ENCODE measurements at places on chromosomes 2 and 18.

DNA sequence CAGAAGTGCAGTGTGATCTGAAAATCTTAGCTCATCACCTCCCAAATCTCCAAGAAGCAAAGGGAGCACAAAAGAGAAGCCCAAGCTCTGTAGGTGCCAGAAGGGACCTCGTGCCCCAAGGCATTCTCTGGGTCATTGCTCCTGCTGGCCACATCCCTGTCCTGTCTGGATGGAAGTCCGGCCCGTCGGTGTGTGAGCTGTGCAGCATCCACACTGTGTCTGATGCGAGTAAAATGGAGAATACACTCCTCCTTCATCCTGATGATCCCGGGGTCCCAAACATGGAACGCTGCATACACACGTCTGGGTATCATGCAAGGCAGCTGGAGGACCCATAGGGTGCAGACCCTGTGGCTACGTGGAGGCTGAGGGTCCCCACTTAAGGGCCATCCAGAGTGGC is 851.4 kb downstream of the GALR1 start:
- DNase-seq, result no peak

DNA sequence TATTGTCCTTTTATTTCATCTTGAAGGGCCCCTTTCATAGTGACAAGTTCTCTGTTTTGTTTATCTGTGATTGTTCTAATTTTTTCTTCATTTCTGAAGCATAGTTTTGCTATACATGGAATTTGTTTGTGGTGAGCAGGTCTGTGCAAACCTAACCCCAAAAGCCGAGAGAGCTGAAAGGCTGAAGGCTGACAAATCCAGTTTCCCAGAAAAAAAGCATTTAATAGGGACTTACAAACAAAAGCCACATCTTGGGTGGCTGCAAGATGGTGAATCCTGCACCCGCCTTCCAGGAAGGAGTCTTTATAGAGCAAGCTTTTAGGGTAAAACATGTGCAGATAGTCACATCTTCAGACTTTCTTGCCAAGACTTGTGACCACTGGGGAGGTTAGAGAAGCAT is 473.4 kb upstream of the TRIB2 start:
- DNase-seq, result no peak

DNA sequence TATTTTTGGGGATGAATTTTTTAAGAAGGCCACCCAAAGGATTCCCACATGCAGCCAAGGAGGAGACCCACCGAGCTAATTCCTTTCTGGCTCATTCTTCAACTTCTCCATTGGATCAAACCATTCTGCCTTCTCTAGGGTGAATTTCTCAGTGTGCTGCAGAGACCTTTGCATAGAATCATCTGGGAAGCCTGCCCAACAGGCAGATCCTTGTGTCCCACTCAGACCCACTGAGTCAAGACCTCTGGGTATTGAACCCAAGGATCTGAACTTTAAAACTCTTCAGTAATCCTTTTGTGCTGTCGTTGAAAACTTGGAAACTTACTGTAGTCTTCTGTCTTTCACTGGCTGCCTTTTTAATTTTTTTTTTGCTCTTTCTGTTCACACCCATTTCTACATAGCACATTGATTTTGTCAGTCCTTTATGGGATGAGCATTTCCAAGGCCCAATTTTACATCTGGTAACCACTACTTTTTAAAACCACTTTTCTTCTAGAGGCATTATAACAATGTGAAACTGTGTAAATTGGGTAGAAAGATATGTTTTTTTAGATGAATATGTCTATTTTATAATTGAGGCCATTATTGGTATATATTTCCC is 120.2 kb downstream of the TSN start:
- DNase-seq, result no peak

GRCh38 chr2:95057535-95058370 is 32.2 kb downstream of the MAL start:
- DNase-seq, result no peak

DNA sequence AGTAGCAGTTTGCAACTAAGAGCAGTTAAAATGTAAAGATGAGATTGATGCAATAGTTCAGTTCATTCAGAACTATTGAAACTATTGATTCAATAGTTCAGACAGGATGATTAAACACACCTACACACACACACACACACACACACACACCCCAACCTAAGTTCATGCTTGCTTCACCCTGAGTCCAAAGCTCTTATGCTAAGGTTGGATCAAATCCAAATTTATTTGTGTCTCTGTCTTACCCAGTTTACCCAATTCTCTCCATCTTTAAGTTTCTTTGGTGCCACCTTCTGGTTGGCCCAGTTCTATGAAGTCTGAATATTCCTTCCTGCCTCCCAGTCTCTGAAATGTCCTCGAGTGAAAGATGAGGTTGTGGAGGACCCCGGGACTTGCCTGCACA is 5.1 kb downstream of the SERPINB8 start:
- no peak for DNase-seq

- DNase-seq, result no peak
These were observed 39.3 kb downstream of the TSHZ1 start for GRCh38 chr18:75249672-75250470.

DNA sequence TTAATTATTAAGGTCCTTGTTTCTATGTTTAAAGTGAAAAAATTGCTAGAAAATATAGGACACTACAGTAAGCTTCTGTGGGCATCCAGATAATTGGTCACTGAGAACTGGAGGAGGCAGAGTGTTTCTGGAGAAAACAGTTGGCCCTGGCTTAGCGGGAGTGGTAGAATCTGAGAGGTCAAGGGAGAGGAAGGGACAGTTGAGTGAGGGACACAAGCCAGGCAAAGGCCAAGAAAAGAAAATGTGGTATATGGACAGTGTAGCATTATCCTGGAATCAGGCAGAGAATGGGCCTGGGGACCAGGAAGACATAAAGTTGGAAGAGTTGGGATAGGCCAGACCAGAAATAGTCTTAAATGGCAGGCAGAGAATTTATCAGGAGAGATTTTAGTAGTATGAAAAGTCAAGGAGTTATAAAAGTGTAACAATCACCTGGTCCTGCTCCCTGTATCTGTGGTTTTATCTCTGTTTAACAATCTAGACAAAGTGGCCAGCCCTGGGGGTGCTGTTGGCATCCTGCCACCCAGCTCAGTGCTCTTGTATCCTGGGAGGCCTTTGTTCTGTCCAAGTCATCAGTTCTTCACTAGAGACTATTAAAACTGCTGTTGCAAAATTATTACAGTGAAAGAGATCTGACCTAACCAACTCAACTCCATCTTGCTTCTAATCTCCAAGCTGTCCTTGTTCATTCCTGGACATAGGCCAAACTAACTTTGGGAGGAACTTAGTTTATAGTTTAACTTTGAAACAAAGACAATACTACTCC is 15.4 kb upstream of the MSGN1 start:
- no peak for DNase-seq

DNA sequence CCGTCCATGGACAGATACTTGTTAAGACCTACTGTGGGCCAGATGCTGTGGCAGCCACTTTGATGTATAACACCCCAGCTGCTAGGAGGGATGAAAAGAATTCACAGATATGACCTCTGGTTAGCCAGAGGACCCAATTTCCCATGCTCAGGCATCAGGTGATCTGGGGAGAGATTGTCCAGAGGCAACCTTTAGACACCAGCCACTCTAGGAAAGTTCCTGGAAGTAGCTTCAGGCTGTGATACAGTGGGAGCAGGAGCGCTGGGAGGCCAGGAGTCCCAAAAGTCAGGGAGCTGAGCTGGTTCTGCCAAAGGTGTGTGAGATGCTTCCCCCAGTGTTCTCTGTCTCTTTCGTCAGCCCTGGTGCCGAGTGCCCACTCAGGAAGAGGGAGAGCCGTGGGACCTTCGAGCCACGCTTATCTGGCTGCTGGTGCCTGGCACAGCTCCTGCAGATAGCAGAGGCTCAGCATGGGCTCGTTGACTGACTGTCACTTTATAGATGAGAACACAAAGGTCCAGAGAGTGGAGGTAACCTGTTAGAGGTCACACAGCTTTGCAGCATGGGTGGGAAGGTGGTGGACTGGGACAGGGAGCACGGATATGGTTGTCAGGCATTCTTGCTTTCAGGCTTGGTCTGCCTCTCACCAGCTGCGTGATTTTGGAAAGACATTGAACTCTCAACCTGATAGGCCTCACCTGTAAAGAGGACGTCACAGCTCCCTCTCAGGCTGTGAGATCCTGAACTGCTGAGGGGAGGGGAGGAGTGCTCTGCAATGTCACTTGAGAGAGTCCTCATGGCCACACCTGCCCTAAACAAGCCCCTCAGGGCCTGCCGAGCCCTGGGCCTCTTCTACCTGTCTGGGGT is 7.8 kb upstream of the RALB start:
- no peak for DNase-seq

Measured in activated CD4-positive, alpha-beta T cell treated with anti-CD3 and anti-CD28 coated beads for 1 hour (primary cell).